ENCODE measurements at places on chromosomes 16 and 17.

- DNase-seq = no peak
These were observed 50.9 kb downstream of the HELZ start for GRCh38 chr17:67194134-67194533.

- DNase-seq = no peak
These were observed 16.9 kb downstream of the LDAF1 start for GRCh38 chr16:21175397-21175796.

GRCh38 chr17:75730065-75730464, 8.8 kb downstream of the ITGB4 start:
- no peak for DNase-seq

- DNase-seq = no peak
These were observed 114.9 kb downstream of the TRIM37 start for GRCh38 chr17:58991718-58992331.

DNA sequence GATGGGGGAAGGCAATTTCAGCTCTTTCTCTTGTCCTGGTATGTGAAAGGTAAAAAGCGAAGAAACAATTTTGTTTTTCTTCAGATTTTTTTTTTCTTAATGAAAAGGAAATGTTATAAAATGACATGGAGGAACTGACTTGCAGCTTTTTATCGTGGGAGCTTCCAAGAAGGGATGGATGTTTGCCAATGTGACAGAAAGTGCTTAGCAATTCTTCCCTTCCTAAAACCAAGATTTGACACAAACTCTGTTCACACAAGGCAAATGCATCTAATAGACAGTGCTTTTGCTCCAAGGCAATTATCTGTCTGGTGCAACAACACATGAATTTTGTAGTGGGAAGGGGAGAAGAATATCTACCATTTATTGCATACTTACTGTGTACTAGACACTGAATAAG, 988.5 kb downstream of the CDH11 start:
- DNase-seq = no peak

GRCh38 chr16:11140098-11140375, 116.0 kb downstream of the SOCS1 start:
- DNase-seq = no peak

- no peak for DNase-seq
These were observed 10.0 kb downstream of the PEMT start for GRCh38 chr17:17581509-17581908.

- DNase-seq = peak; percentile 82
These were observed 160.9 kb downstream of the MAP2K6 start for GRCh38 chr17:69575346-69575761.

- no peak for DNase-seq
These were observed 3.2 kb upstream of the PER1 start for GRCh38 chr17:8155231-8155995.

DNA sequence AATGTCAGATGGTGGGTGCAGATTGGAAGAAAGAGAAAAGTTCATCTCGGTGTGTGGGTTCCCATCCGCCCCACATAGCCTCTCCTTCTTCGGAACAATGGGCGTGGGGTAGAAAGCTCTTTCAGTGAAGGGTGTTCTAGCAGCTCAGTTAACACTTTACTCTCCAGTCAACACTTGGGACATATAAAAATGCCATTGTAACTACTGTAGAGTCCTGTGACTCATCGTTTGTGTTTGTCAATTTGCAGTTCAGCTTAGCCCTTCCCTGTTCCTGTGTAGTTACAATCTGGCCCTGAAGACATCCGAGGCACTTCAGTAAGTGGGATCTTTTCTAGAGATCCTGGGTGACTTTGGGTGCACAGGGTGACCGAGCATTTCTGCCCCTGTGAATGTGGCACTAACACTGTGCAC, 11.5 kb upstream of the CLEC18C start:
- DNase-seq = no peak

GRCh38 chr17:66947311-66947710, 17.2 kb upstream of the CACNG4 start:
- DNase-seq = no peak

- no peak for DNase-seq
These were observed 23.1 kb downstream of the MMP15 start for GRCh38 chr16:58048494-58049231.

- no peak for DNase-seq
These were observed 132.2 kb upstream of the NACA2 start for GRCh38 chr17:61723183-61723582.

DNA sequence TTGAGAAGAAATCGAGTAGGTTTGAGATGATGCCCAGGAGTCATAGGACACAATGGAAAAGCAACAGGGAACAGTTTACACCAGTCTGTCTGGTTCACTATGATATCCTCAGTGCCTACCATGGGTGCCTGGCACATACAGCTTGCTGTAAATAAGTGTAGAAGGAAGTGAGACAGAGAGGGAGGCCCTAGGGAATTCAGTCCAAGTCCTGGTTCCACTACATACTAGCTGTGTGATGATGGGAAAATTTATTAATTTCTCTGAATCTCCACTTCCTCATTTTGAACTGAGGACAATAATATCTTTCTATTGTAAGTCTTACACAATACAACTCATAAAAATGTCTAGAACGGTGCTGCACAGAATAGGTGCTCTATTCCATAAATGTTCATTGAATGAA, 53.3 kb upstream of the LYRM9 start:
- DNase-seq = no peak

DNA sequence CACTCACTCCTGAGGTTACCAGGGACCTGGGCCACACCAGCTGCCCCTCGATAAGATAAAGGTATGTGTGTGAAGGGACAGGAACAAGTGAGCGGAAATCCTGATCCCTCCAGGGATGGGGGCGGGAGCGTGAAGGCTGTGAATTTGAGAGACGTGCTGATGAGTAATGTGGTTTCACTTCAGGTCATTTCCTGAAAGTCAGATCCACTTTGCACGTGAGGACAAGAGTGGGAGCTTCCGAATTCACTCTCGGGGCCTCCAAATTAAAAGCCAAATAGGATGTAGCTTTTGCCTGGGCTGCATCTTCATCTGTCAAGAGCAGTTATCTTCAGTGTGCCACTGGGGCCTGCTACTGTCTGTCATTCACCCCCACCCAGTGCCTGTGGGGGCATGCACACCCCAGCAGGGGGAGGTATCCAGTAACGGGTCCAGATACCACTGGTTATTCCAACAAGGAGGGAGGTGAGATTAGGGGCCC, 87.4 kb upstream of the LHX1 start:
- no peak for DNase-seq

GRCh38 chr17:58329810-58330537, 1.4 kb upstream of the TSPOAP1 start:
- no peak for DNase-seq

- DNase-seq = no peak
These were observed 147.5 kb downstream of the CDH11 start for GRCh38 chr16:64974381-64974780.

- no peak for DNase-seq
These were observed 36.8 kb downstream of the MSI2 start for GRCh38 chr17:57293077-57293476.

DNA sequence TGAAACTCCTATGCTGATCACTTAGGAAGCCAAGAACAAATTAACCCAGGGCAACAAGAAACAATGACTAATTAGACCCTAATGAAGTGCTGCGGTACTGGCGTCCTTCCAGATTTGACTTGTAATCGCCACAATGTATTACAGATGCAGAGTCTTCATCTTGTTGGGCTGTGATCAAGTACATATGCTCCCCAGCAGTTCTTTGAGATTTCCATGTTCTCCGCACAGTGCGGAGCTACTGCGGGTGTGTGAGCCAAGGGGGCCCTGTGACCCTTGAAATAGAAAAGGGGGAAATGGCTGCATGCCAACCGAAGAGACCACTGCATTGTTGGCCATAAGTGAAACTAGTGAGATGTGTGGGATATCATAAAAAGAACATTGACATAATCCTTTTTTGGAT, 469.9 kb downstream of the MAF start:
- no peak for DNase-seq

DNA sequence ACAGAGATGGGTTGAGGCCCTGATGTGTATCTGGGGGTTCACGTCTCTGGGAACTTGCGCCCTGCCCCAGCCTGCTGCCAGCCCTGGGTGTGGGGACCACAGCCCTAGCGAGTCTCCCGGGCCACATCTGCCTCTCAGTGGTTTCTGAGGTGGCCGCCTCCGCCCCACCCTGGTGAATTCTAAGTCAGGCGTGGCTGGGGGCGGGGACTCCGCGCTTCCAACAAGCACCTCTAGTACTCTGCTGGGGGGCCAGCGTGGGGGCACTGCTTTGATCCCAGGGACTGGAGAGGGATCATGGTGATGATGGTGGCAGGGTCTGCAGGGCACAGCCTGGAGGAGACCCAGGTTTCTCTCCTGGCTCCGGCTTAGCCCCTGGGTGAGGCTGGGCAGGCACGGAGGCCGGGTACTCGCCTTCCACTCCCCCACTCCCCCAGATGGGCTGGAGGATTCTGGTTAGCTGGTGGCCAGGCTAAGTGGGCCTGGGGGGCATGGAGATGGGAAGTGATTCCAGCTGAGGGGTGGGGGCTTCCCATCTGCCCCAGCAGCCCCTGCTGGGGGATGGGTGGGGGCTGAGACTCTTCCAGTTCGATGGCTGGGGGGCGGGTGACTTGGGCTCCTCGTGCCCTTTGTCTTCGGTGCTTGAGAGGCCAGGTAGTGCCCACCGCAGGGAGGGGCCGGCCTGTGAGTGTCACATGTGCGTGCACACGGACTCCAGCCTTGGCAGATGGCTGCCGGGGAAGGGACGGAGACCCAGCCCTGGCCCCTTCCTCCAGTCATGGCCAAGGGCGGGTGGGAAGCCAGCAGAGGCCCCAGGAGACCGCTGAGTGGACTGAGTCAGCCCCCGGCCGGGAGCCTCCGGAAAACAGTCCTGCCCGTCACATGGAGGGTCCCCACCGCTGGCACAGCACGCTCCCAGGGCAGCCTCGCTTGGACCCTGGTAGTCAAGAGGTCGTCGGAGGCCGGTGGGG, 3.9 kb downstream of the GLIS2 start:
- DNase-seq = no peak

DNA sequence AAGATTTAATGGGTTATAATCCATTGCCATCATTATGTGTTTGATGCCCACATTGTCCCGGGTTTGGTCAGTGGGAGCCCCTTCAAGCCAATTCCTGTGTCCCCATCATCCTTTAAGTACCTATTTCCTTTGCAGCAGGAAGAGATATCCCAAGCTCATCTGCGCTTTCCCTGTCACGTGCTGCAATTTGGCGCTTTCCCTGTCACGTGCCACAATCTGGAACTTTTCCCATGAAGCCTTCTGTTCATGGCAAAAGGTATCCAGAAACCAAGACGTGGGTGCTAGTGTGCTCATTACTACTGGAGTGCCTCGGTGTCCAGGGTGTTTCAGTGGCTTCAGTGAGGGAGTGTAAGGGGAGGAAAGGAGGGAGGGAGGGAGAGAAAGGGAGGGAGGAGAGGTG, 168.5 kb downstream of the NPIPB11 start:
- DNase-seq = no peak

GRCh38 chr17:70624211-70624610, 454.9 kb downstream of the KCNJ2 start:
- DNase-seq = no peak

GRCh38 chr17:37440424-37440823, 33.7 kb downstream of the TADA2A start:
- DNase-seq = no peak

- no peak for DNase-seq
These were observed 25.7 kb downstream of the CIBAR2 start for GRCh38 chr16:85086347-85087291.

Measured in NCI-H187 treated with DMSO at 0.1 percent for 48 hours (cell line).